ENCODE measurements at places on chromosomes 11 and 22.

GRCh38 chr22:31586137-31586920, 75.7 kb downstream of the PISD start:
- DNase-seq = no peak

DNA sequence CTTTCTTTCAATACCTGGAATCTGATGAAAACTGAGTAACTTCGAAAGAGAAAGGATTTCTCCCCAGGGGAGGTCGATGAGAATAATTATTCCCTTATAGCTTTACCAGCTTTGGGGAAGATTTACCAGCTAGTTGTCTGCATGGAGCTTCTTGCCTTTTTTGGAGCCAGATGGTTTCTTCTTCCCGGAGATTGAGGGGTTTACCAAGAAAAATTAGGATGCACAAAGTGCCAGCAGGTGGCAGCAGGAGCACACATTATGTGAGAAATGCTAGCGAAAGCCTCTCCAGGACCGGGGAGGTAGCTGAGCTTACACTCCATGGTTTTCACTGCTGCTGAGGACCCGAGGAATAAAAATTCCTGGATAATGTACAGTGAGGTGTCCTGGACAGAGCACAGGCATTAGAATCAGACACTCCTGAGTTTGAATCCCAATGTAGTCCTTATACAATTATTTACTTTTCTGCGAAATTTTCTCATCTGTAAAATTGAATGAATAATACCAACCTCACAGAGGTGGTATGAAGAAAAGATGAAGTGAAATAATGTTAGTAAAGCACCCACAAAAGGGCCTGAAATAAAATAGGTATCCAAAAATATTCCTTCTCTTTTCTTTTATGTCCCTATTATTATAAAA, 46.0 kb upstream of the PARVA start:
- DNase-seq = peak; percentile 58

- DNase-seq = no peak
Observed at GRCh38 chr11:104892723-104893511, 5.3 kb downstream of the CASP12 start.

- DNase-seq = no peak
Observed at GRCh38 chr22:40273319-40273718, 73.0 kb upstream of the ADSL start.

- no peak for DNase-seq
Observed at GRCh38 chr11:35045236-35045820, 93.6 kb upstream of the CD44 start.

DNA sequence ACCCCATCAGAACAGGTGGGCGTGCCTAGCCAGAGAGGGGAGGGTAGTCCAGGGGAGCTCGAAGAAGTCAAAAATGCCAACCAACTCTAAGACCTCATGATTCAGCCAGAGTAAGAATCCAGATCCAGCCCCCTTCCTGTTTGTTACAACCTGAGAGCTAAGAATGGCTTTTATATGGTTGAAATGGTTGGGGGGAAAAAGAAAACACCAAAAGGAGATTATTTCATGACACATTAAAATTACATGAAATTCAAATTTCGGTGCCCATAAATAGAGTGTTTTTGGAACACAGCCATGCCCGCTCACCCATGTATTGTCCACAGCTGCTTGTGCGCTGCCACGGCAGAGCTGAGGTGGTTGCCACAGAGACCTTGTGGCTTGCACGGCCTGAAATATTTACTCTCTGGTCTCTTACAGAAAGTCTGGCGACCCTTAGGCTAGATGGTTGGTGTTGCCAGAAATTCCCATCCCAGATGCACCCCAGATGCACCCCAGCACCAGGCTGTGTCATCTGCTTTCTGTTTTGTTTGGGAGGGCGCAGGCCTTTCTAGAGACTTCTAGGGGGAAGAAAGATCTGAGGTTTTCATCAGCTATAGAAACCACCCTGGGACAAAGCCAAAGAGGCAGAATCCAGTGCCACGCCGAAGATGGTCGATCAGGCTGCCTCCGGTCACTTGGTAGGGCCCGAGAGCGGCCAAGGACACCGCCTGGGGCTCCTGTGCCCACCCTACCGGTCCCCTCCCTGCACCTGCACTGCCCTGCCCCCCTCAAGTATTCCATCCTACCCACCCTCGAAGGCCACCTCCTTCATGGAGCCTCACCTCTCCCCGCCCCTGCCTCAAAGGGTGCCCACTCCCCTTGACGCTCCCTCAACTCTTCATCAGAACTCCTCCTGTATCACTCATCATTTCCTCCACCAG, 80.2 kb downstream of the DSCAML1 start:
- no peak for DNase-seq

GRCh38 chr11:87290304-87290922, 252.7 kb downstream of the TMEM135 start:
- DNase-seq = no peak

- DNase-seq = no peak
Observed at GRCh38 chr22:19981961-19982920, 34.4 kb downstream of the ARVCF start.

GRCh38 chr11:117851852-117852251, 24.6 kb downstream of the FXYD6 start:
- DNase-seq = no peak

DNA sequence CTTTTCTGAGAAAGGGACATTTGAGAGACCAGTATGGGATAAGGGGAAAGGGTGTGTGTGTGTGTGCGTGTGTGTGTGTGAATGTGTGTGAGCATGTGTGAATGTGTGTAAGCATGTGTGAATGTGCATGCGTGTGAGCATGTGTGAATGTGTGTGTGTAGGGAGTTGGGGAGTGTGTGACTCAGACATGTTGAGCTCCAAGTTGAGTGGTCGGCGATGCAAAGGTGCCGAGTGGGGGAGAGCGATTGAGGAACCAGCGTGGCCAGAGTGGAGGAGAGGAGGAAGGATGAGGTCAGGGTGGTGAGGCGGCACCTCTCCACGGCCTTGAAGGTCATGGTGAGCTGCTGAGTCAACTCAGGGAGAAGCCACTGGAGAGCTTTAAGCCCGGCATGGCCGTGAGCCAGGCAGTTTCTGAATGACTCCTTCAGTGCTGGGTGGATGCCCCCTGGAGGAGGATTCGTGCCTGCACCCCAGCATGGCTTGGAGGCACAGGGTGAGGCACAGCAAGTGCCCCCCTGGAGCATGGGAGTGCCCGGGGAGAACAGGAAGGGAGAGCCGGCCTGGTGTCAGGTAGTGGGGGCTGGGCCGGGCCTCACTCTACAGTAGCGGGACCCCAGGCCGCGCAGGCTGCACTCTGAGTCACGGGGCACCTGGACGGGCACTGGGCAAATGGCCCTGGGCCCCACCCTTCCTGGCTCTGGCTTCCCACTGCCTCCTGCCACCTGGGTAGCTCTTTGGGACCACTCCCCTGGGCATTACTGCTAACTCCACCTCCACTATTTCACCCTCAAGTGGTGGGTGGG, 8.2 kb upstream of the CCDC88B start:
- peak; percentile 87 for DNase-seq

DNA sequence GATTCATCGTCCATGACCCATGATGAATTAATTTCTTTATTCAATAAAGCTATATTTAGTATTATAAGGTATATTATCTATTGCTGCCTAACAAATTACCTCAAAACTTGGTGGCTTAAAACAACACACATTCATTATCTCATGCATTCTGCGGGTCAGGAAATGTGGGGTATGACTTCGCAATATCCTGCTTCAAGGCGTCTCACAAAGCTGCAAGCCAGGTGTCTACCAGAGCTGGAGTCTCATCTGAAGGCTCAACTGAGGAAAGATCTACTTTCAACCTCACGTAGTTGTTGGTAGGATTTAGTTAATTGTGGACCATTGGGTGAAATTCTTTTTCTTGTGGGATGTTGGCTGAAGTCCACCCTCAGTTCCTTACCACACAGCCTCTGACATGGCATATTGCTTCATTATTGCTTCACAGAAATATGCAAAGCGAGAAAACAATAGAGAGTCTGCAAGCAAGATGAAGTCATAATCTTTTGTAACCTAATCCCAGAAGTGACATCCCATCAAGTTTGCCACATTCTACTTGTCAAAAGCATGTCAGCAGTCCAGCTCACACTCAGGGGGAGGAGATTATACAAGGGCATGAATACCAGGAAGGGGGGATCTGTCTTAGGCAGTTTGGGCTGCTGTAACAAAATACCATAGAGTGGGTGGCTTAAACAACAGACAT, 45.1 kb downstream of the KREMEN1 start:
- no peak for DNase-seq

DNA sequence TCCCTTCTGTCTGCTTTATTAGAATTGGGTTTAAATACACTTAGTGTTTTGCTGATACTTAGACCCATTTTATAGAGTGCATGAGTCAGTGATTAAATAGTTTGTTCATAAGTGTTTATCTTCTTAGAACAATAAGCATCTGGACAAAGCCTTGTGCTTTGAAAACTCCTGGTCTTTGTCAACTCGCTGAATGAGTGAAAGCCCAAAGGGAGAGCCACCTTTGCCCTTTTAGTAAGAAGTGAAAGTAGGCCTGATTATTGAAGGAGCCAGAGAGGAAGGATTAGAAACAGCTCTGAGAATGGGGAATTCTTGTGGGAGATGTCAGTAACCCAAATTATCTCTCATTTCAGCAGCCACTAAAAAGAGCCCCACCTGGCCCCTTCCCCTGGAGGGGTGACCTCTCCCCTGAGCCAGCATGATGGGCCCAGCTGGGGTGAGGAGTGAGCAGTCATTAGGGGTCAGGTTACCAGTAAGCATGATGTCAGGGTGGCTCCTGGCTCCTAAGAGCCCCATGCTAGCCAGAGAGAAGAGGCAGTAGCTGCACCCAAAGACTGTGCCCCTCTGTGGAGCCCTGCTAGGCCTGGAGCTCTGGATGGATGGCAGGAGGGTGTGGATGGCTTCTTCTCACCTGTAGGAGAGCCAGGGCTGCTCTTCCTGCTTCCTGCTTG, 125.1 kb upstream of the E2F8 start:
- no peak for DNase-seq

DNA sequence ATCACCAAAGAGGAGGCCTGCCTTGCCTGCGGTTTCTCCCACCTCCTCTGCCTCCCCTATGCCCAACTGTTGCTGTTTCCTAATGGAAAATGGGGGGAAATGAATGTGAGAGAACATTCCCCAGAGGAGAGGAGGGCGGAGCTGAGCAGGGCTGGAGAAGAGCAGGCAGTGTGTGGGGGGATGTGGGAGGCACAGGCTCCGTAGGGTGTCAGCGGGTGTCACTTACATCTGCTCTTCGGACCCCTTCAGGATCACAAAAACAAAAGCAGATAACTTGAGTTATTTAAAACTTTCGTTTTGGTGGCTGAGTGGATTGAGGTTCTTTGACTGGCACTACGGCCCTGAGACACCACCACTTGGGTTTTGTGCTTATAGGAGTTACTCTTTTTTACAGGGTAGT, 93.8 kb downstream of the CEP164 start:
- DNase-seq = no peak
